ENCODE measurements at places on chromosomes 3 and 15.

DNA sequence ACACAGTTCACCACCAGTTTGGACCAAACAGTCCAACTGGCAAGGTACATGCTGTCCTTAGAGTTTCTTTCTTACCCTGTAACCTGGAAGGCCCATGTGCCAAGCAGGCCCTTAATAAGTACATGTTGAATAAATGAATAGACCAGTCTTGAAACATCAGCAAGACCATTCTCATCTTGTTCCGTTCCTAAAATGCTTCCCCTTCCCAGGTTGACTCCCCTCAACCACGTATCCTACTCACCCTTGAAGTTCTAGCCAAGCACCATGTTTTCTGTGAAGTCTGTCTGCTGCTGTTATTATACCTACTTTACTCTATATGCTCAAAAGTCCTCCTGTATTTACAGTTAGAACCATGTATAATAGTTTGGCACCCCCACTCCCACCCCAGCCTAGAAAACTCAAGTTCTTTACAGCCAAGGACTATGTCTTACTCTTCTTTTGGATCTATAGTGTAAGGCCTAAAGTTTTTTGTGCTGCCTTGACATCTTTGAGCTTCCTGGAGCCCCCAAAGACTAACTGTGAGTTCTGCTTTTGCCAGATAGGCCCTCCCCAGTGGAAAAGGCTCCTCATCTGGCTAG is 49.2 kb upstream of the SSR3 start:
- no peak for DNase-seq

DNA sequence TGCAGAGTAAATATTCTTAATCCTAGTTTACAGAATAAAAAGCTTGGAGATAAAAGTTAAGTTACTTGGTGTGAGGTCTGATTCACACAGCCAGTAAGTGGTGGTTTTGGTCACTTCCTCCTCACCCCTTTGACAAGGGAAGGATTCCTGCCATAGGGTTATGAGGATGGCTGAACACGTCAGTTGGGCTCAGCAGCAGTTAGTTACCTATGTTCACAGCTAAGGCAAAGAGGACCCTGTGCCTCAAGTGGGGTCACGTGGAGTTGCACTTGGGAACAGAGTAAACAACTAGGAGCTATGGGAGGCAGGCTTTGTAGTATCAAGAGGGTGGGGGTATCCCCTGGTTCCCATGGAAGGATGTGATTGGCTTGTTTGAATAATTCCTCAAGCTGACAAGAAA is 232.2 kb downstream of the UBE2E2 start:
- no peak for DNase-seq

DNA sequence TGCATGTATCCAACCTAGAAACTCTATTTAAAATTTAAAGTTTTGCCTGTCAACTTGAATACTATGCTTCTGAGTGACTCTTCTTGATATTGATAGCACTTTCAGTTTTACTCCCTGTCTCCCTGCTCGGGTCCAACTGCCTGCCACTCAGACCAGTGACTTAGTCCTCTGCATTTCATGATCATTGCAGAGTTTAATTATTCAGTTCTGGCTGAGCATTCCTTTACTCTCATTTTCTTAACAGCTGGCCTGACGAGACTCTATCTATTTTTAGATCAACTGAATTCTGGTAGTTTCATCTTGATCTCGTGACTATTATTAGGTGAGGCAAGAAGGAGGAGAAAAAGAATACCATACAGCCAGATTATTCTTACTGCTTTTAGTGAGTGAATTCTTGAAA is 617.4 kb downstream of the SI start:
- DNase-seq, result no peak

GRCh38 chr3:68817243-68817642 is 115.1 kb downstream of the TAFA4 start:
- no peak for DNase-seq

All from stimulated activated CD8-positive, alpha-beta memory T cell treated with anti-CD3 and anti-CD28 coated beads, Interleukin-15, amount 100 ng/mL, for 48 hours (primary cell).